ENCODE measurements at places on chromosomes 16 and 17.

DNA sequence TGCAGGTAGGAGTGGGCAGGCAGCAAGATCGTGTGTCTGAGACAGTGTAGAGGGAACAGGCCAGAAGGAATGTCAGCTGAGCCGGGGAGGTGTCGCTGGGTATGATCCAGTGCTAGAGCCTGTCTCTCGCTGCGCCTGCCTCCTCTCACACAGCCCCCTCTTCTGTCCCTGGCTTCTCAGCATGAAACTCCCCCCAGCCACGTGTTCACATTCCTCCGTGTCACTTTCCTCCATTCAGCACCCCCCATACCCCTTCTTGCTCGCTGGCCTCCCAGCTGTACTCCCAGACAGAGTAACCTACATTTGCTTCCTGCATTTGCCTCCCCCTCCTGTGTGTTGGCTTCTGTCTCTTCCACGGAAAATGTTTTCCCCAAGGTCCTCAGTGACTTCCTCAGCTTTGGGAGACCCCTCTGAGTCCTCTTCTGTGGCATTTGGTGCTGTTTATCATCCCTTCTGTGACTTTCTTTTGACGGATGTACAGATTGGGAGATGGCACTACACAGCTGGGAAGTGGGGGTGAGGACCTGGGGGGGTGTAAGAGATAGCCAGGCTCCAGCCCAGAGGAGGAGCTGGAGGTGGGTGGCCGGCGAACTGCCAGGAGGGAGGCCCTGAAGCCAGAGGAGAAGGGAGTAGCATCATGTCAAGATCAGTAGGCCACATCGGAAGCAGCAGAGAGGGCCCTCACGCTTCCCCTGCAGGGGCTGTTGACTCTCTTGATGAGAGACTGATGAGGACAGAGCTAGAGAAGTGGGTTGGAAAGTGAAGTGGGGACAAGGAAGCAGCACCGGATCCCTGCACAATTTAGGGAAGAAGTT, 19.2 kb downstream of the SGF29 start:
- DNase-seq = no peak

- no peak for DNase-seq
Observed at GRCh38 chr17:48816438-48816773, 623 bp downstream of the TTLL6 start.

DNA sequence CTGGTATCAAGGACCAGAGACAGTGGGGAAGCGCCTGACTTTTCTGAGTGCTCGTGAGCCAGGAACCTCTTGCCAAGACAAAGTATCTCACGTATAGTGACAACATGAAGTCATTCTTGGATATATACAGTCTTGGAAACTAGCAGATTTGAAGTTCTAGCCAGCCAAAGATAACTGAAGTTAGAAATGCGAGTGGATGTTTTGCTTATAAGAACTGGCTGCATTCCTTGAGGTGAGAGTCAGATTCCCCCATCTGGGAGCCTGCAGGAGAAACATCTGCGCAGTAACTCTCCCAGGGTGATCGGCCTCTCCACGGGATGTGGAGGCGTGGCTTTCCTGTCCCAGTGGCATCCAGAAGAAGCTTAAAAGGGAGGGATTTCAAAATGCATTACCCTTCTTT, 89.8 kb downstream of the SHISA6 start:
- no peak for DNase-seq

GRCh38 chr16:47713225-47713595, 252.1 kb downstream of the PHKB start:
- DNase-seq = no peak

DNA sequence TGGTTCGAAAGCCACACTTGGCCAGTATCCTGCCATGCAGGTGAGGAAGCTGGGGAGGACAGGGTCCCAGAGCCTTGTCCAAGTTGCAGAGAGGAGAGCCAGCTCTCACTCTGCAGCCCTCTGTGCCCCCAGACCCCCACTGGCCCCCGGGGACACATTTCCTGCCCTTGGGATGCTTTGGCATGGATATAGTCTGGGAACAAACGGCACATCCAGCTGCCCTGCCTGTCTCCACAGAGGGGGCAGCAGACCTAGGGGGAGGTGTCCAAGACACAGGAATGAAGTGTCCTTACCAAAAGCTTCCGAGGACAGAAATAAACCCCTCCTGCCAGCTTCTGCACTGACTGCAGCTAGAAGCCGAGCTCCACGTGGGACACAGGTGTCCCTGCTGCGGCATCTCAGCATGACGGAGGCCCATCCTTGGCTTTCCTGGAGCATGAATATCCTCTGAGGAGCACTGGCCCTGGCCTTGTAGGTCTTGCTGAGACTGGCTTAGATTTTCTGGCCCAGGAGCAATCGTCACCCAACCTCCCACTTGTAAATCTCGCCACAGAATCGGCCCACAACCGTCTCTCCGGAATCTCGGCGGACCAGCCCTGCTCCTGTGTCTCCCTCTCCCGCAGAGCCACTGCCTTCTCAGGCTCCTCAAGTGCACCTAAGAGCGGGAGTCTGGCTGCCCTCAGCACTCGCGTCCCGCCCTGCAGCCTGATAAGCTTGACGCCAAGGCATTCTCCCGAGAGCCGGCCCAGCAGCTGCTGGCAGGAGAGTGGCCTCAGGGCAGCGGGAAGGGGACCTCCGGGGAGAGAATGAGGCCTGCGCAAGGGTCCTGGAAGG, 1.1 kb upstream of the CAPN15 start:
- DNase-seq = no peak

- DNase-seq = peak; percentile 52
Observed at GRCh38 chr16:813204-813915, 12.8 kb upstream of the GNG13 start.

GRCh38 chr17:42702446-42702845, 20.1 kb downstream of the CNTNAP1 start:
- DNase-seq = no peak

GRCh38 chr17:7204336-7204735, 15.3 kb downstream of the DLG4 start:
- DNase-seq = no peak

DNA sequence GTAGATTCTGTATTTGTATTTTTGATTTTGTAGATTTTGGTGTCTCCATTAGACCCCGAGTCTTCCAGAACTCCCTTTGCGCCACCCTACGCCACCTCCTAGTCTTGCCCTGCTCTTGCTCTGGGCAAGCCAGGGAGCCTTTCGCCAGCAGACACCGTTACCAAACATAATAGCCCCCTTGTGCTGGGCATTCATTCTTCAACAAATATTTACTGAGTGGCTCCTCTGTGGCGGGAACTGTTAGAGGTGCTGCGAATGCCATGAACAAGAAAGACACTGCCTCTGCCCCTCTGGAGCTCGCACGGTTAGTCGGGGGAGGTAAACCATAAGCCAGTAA, 841 bp upstream of the GPT2 start:
- DNase-seq = peak; percentile 74

GRCh38 chr17:44066204-44066930, at the start of gene LSM12:
Gene LSM12 (minus strand): TSS chr17:44066671. CDS start chr17:44066587, 84 bp downstream.
- peak; percentile 86 for DNase-seq

DNA sequence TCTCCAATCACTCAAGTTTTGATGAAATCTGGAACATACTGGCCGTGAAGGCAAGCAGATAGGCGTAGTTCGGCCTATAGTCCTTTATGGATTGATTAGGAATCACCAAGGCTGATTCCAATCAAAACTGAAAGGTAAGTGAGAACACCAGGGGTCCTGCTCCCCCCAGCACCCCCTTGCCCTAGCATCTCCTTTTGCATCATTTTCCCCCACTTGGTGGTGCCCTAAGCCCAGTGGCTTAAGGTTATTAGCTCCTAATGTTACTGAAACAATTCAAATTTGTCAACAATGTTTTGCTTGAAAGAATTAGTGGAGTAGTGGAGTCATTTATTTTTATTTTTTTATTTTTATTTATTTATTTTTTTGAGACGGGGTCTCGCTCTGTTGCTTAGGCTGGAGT, 4.9 kb downstream of the SLFN14 start:
- DNase-seq = no peak

GRCh38 chr16:19757026-19757425, 39.0 kb downstream of the IQCK start:
- DNase-seq = no peak

DNA sequence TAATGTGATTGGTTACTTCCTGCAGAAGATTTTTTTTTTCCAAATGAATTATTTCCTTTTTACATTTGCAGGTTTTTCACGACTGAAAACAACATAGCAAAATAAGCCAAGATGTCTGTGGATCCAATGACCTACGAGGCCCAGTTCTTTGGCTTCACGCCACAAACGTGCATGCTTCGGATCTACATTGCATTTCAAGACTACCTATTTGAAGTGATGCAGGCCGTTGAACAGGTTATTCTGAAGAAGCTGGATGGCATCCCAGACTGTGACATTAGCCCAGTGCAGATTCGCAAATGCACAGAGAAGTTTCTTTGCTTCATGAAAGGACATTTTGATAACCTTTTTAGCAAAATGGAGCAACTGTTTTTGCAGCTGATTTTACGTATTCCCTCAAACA, 2.4 kb downstream of the MIS12 start:
- no peak for DNase-seq

GRCh38 chr17:1190751-1191331, 11.1 kb upstream of the ABR start:
- no peak for DNase-seq

DNA sequence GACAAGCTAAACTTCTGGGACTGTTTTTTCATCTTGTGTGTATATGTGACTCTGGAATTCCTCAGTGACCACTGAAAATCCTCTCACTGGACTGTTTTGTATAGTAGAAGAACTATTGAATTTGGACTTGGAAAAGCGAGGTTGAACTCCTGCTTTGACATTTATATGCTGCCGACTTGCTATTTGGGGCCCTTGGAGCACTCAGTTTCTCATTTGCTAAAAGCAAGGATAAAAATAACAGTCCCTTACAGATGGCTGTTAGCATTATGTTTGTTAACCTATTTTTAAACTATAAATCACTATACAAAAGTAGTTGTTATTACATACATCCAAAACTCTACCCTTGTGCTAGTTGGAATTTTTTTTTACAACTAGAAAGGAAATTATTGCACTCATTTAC, 9.0 kb downstream of the VMP1 start:
- DNase-seq = no peak

DNA sequence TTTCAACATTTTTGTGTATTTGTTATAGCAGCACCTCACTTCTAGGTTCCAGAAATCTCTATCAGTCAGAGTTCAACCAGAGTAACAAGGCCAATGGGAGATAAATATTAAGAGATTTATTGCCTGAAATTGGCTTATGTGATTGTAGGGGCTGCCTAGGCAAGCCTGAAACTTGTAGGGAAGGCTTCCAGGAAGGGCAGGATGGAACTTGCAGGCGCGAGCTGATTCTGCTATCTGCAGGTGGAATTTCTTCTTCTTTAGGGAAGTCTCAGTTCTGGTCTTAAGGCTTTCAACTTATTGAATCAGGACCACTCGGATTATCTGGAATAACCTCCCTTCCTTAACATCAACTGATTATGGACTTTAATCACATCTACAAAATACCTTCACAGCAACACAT, 199.5 kb upstream of the NLRP1 start:
- DNase-seq = no peak

DNA sequence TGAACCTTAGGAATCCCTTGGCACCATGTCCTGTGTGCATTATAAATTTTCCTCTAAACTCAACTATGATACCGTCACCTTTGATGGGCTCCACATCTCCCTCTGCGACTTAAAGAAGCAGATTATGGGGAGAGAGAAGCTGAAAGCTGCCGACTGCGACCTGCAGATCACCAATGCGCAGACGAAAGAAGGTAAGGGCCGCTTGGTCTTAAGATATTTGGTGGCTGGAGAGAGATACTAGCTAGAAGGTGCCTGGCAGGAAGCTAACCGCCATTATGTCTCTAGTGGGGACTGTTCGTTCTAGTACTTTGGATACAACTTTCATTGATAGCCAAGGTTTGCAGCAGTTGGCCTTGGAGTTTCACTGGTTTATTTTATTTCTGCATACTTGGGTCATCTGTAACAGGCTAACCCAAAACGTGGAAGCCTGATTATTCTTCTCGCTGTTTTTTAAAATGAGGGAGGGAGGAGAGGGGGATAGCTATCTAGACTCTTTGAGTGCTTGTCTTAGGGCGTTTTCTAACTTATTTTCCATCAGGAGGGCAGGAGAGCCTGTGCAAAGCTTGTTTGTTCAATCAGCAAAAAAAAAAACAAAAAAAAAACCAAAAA, 1.3 kb downstream of the RBBP6 start:
- DNase-seq = no peak

DNA sequence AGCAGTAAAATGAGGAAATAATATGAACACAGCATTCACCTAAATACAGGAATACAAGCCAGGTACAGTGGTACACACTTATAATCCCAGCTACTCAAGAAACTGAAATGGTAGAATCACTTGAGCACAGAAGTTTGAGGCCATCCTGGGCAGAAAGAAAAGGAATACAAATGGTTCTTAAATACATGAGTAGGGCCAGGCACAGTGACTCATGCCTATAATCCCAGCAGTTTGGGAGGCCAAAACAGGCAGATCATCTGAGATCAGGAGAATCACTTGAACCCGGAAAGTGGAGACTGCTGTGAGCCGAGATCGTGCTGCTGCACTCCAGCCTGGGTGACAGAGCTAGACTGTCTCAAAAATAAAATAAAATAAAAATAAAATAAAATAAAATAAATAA, 23.0 kb upstream of the SMG8 start:
- DNase-seq = no peak

- no peak for DNase-seq
Observed at GRCh38 chr16:69932691-69933392, 18.3 kb upstream of the CLEC18A start.

DNA sequence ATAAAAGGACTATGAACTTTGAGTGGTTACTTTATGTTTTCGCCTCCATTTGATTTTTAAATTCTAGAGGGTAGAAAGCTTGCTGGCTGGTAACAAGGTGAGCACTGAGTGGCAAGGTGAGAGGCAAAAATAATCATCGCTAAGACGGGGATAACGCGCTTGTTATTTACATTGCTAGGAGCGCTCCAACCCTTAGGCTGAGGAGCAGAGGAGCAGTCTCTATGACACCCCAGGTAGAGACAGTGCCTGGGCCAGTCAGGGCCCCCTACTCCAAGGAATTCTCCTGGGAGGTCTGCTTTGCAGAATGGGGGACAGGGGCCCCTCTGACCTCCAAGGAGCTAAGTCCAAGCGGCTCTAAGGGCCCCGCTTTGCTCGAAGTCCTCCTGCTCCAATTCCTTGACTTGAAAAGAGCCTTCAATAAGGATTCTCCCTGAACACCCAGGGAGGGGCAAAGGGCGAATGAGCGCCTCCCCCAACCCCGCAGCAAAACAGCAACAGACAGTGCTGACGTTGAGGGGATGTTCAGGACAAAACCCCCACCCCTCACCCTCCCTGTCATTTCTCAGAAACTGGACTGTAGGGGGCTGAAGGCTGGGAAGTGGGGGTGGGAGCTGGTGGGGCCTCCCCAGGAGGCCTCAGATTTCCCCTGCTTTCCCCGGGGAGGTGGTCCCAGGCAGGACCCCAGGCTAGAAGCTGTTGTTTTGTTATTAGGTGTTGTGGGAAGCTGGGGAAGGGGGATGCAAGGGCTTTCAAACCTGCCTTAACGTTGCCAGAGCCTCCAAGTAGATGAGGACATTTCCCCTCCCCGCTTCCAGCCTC, 10.2 kb upstream of the FOXF1 start:
- DNase-seq = no peak

DNA sequence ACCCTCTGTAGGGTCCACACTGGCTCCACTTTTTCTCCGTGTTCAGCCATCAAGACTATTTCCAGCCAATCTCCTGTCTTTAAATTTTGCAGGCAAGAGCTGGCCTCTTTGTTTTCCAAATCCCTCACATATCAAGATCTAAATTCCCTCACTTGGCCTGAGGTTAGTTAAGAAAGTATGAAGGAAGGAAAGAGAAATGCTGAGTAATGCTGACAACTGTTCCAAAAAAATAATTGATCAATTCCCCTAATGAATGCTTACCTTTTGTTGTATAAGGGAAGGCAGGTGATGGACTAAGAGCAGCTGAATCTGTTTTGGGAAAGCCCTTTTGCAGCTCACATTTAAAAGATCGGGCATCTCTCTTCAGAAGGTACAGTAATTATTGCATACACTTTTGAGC, 105.1 kb upstream of the KCNJ16 start:
- DNase-seq = no peak
